ENCODE measurements at places on chromosomes 6 and 20.

DNA sequence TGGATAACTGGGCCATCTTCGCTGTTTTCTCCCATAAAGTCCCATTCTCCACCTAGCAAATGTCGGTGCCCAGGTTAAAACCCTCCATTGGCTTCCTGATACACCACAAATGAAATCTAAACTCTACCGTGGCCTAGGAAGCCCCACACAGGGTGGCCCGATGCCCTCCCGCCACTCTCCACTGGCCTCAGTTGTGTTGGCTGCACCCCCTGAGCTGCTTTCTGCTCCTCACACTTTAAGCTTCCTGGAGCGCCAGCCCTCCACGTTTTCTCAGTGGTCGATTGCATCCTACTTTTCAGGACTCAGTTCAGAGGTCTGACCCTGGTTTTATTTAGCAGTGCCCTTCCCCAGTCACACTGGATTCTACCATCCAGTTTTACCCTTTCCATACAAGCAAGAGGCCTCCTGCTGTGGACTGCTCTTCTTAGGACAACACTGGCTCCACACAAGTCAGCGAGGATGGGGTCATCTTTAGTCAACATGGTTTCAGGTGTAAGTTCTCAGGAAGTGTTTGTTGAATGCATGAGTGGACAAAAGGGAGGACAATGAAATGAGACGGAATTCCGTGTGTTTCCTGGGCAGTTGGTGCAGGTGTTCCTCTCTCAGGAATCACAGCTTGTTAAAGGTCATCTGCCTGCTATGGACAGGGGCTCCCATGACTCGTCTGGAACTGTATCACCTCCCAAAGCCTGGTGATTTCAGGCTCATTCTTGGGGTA, 124.1 kb downstream of the SULF2 start:
- DNase-seq = no peak

DNA sequence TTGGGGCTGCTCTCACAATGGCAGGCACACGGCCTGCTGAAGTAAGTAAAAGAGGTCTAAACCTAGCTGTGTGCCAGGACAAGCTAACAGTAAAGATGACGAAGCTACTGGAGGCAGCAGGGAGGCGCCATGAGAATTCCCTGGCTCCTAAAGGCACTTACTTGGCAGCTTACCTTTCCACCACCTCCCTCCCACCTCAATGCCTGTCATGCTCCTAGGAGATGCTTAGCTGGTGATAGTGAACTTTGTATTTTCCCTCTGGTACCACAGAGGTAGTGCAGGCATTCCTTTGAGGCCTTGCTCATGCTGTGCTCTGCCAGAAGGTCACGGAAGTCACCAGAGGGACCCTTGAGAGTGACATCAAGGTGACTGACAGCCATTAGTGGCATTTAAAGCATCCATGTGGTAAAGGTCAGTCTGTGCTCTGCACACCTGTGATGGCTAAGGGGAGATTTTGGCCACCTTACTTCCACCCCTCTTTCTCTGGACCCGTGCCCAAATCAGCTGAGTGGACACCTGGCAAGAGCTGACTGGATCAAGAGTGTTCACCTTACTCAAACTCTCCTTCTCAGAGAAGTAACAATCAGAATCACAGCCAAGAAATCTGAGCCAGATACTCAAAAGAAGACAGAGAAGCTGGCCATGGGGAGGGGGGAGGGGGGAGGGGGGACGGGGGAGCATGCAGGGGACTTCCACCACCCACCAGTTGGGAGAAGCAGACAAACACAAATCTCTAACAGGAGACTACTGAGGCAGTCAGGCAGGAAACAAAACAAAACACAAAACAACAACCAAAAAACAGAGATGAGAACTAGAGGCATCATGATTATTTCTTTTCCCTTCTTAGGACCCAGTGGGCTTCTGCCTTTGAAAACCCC, 2.9 kb downstream of the FKBP1A start:
- no peak for DNase-seq

- no peak for DNase-seq
These were observed 196.4 kb downstream of the PREX1 start for GRCh38 chr20:48631114-48632016.

- DNase-seq = no peak
These were observed 32.0 kb downstream of the PKHD1 start for GRCh38 chr6:52055451-52055850.

DNA sequence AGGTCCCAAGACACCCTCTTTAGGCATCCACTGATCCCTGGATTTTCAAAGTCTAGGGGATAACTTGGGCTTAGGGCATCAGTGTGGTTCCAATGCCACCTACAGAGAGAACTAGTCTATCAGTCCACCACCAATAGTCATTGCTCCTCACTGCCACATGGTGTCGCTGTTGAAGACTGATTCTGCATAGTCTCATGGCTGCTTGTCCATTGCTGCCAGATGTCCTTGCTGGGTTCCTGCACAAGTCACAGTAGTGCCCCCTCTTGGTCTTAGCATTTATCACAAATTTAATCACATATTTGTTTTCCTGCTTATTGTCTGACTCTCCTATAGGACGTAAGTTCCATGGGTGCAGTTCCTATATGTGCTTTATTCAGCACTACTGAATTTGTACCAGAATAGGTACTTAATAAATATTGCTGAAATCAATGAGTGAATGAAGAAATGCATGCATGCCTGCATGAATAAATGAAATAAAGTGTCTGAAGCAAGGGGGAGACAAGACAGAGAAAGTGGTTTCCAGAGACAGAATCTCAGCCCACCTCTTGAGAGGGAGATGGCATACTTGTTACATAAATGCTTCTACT, 45.9 kb upstream of the RALY start:
- DNase-seq = peak; percentile 63

GRCh38 chr6:7445885-7446461, 56.4 kb downstream of the RIOK1 start:
- no peak for DNase-seq

DNA sequence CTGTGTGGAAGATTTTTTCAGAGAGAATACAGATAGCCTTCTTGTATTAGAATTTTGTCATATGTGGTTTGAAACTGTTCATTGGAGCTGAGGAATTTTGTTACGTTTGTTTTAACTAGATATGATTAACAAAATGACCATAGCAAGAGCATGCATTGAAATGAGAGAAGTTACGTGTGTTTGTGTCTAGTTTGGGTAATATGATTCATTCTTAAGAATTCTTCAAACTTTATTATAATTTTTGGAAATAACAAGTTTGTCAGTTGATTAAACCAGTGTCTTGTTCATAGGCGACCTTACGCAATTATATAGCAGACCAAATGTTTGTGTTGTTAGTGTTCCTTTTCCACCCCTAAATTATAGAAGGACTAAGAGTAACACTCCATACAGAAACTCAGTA, 5.5 kb downstream of the GMNN start:
- DNase-seq = no peak

DNA sequence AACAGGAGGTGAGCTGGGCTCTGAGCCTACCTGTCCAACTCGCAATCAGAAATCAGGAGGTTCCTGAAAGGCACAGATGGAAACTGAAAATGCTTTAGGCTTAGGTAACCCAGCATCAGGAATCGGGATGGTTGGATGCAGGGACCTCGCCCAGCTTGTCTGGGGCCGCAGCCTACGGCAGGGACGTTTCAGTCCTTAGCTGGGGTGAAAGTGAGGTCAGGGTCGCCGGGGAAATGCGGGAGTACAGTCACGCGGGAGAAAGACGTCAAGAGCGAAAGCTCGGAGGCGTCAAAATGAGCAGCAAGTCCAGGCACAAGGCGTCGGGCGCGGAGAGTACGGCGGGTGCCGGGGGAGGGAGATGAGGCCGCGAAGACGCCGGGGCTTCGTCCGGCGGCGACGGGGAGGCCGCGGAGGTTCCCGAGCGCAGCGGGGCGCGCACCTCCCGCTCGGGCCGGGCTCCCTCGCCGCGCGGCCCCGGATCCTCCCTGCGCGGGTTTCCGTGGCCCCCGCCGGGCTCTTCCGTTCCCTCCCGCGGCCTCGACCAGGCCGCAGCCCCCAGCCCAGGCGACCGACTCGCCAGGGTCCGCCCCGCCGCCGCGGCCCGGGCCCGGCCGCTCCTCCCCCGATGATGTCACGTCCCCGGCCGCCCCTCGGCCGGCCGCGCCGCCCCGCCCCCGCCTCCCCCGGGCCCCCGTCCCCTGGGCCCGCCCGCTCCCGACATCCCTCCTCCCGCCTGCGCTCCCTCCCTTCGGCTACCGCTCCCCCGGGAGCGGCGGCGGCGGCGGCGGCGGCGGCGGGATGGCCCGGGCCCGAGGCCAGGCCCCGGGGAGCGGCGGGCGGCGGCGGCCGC, at the start of gene EBF4:
TSS of gene EBF4 (plus strand) at position 745 of the 850 bp plus-strand sequence. CDS start 866 bp downstream, outside the sequence.
- DNase-seq = peak; percentile 31

GRCh38 chr6:142946924-142947713, 2.1 kb upstream of the HIVEP2 start:
- DNase-seq = peak; percentile 76

DNA sequence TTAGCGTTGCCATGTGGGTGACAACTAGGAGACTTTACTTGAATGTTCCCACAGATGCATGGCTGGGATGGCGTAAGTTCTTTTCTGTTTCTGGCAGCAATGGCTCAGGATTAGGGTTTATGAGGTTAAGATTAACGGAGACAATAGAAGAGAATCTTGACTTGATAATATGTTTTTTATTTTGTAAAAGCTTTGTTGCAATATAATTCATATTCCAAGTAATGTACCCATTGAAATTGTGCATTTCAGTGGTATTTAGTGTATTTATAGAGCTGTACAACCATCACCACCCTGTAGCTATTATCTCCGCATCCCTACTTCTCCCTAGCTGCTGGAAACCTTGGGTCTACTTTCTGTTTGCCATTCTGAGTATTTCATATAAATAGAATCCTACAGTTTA, 349.2 kb downstream of the UTRN start:
- no peak for DNase-seq

DNA sequence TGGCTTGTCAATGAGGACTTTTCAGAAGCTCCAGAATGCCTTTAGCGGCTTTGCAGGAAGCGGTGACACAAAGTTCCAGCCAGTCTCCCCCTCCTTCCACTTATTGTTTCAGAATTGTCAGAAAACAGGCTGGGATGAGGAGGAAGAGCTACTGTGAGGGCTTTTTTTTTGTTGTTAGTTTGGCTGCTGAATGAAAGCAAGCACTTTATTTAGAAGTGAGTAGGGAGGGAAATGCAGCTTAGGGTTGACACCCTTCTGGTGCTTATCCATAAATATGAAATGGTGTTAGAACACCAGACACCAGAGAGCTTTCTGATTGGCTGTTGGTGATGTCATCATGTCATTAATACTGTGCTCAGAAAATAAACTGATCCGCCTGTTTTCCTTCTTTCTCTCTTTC, 251.5 kb downstream of the SOX4 start:
- DNase-seq = peak; percentile 26

GRCh38 chr6:44002593-44003344, 124.5 kb downstream of the MRPL14 start:
- DNase-seq = peak; percentile 64

GRCh38 chr6:146358431-146359046, 185.1 kb upstream of the RAB32 start:
- no peak for DNase-seq

DNA sequence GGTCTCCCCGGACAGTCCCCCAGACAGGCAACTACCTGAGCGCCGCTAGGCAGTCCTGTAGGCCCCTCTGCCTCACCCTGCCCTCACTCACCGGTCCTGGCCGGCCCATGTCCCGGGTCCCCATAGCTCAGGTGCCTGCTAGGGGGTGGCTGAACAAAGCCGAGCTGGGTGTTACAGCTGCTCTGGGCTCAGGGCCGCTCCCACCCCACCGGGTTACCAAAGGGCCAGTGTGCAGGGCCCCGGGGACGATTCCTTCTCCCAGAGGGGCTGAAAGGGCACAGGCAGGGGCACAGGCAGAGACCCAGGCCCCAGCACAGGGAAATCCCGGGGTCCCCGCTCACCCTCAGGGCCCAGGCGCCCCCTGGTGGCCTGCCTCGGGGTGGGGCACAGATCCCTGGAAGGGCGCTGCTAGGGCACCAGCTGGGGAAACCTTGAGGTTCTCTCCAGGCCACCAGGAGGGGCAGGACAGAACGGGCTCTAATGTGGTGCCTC, 118.4 kb downstream of the GRM4 start:
- peak; percentile 30 for DNase-seq

DNA sequence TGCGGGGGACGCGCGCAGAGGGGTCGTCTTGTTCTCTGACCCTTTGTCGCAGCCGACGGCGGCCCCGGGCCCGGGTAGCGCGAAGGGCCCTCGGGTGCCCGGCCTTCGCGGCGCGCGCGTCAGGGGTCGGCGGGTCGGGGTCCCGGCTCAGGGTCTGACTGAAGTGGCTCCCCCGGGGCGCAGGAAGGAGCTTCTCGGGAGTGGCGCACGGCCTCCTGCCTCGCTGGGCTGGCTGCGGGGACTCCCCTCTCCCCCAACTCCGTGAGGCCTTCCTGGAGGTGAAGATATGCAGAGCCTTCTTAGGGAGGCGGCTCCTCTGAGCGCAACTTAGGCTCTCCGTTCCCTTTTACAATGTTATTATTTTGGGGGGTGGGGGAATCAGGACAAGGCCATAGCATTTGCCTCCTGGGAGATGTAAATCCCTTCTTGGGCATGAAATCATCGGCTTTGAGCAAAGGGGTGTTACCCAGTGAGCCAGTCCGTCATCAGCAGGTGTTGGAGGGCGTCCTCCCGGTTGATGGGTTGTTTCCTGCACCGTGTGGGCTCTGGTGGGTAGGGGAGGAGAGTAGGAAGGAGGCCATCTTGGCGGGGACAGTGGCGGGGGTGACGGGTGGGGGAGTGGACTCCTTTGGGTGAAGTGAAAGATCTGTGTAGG, 523 bp downstream of the CDS2 start:
- DNase-seq = peak; percentile 70

DNA sequence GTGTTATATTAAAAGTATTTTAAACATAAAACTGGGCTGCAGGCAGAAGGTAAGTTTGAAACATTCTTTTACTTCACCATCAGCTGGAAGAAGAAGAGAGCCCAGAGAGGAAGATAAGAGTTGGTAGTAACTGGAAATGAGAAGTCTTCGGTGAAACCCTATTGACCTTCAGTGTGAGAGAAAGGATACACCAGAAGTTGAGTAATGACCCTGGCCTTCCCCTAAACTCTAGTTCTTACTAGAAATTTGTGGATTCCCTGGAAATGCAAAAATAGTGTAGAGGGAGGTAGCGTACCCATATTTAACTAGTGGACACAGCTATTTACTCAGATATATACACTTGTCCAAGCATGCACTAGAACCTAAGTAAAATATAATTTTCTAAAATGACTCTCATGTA, 8.0 kb upstream of the EPM2A start:
- DNase-seq = no peak

DNA sequence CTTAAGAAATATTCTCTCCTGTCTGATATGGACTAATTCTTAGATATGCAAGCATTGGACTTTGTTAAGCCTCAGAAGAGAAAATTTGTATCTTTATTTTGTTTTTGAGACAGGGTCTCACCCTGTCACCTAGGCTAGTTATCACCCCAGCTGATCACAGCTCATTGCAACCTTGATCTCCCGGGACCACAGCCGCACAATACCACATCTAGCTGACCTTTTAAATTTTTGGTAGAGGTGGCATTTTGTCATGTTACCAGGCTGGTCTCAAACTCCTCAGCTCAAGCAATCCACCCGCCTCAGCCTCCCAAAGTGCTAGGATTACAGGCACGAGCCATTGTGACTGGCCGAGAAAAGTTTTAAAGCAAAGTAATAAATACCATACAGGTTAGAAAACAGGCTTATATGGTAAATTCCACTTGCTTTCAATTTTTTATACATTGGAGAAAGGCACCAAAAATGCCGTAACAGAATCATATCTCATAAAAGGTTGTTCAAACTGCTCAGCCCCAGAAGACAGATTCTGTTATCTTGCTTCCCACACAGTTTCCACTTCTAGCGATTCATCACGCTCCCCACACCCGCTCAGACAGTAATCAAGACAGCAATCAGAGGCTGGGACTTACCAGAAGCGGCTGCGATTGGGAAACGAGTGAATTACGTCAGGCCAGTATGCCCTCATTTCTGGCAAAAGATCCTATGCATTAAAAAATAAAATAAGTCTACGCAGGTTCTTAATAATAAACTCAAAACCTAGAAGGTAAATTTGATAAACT, 13.8 kb downstream of the RNASET2 start:
- DNase-seq = no peak

Measured in ACHN (cell line).